ENCODE measurements at places on chromosomes 5 and 9.

DNA sequence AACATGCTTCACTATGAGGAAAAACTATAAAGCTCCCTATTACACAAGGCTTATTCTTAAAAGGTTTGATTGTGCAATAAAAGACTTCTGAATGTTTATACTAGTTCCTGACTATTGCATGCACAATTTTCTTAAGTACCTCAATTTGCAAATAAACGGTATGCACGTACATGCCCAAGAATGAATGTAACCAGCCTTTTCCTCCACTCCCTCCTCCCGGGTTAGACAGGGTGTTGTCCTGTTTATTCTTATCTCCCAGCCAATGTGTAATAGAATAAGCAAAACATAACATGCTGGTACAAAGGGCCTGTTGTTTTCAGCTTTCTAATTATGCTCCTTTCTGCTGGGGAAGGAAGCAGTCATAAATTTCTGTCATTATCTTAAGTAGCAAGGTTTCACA, 79.1 kb downstream of the AOPEP start:
- peak; percentile 28 for DNase-seq

- DNase-seq: no peak
These were observed 190.2 kb upstream of the SNX2 start for GRCh38 chr5:122584411-122585300.

DNA sequence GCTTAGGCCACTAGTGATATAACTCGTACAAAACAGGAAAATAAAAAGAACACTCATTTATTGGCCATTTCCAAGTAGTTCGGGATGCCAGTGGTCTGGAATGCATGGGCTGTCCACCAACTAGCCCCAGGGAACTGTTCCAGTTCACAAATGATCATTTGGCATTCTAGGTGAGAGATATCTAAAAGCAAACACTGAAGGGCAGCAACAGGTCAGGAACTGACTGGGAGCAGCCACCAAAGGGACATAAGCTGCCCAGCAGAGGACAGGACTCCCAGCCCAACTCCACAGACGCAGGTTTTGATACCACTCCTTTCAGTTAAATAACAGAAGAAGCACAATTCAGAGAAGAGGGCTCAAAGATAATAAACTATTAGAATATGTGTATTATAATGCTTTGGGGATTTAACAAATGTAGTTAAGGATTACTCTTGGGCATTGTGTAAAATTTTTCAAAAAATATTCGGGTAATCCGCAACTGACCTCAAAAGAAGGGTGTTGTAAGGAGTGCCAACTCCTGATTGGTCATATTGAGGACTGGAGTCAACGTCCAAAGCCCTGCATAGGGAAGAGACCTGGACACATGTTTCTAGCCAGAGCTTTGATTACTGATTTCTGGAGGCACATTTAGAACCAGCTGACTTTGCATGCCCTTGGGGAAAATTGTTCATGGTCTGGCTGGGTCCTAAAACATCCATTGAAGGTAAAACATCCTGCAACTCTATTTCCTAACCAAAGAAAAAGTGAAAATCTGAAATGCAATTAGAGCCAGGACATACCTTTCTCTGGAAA, 320.0 kb downstream of the DNAH5 start:
- no peak for DNase-seq

DNA sequence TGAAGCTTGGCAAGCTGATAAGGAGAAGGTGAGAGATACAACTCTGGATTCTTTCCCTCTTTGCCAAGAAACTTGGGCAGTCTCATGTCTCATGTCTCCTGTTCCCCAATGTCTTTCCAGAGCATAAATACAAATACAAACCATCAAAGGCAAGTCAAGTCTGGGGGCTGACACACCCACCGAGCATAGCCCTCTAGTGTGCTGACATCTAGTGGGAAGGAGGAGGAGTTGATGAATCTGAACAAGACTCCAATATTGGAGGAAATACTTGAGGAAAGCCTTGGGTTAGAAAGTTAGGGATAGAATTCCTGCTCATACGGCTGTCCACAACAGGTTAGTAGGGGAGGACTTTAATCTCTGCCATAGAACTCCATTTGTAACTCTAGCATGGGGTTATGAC, 8.6 kb downstream of the MLANA start:
- no peak for DNase-seq

DNA sequence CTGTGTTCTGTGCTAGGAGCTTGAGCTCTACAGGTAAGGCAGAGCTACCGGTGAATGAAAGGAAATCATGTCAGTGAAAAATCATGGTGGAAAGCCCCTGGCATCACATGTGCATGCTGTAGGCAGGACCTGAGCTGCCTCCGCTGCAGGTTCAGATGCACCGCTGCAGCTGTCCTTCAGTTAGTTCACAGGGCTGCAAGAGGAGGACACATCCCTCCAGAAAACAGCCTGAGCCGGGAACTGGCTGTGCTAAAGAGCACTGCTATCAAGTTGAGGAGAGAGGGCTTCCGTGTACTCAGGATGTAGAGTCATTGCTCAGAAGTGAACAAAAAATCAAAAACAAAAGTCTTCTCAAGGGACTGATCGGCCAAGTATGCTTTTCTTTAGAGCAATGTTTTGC, 138.6 kb downstream of the ERCC6L2 start:
- DNase-seq: no peak

DNA sequence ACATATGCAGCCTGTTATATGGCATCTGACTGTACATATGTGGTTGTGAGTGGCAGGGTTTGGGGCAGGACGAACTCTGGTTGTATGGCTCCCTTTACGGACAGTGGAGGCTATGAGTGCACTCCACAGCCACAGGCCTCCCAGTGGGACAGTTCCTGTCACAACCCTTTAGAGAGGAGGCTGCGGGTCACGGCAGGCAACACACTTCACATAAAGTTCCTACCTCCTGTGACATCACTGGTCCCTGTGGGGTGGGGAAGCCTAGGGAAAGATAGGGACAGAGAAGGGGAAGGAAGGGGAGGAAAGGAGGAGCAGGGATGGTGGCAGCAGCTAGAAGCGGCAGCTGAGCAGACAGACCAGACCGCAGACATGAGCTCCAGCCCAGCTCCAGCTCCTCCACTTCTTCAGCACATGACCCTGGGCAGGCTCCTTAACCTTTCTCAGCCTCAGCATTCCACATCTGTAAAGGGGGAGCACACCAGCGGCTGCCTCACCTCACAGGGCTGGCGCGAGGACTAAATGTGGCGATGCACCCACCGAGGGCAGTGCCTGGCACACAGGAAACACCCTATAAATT, 27.4 kb upstream of the CORO2A start:
- DNase-seq: no peak

DNA sequence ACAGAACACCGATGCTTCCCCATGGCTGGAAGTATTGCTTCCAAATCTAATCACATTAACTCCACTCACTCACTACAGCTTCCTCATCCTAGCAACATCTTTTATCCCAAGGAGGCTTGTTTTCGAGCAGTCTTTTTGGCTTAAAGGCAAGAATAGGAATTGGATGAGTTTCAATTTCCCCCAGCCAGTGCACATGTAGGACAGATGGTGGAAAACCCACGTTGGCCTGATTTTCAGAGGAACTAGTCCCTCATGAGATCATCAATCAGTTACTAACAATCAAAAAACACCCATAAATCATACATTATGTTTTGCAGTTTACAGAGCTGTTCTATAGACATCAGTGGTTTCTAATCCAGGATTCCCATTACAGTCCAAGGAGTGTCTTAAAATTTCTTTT, 48.5 kb upstream of the AGXT2 start:
- no peak for DNase-seq

DNA sequence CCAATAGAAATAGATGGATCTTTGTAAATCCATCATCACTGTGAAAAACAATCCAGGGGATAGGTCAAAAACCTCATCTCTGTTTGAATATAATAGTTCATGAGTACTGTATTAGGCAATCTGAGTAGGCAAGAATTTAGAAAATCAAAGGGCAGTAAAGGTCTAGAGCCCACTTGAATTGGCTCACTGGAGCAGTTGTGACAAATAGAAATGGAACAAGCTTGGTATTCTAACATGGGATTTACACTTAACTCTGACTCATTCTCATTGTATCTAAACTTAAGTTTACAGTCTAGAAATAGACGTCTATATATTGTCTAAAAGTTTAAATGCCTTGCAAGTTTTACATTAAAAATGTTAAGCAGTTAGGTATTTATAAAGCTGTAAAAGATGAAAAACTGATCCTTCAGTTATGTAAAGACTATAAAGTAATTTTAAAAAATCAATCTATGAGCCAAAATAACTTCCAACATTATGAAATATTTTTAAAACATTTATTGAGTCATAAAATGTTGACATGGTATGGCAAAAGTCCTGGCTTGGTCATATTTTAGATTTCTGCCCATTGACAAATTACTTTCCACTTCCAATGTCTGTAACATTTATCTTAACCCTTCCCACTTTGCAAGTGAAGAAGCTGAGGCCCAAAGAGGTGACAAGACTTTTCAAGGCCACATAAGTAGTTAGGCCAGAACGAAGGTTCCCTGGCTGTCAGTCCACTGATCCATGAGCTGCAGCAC, 203.7 kb upstream of the NREP start:
- DNase-seq: no peak

GRCh38 chr9:129036923-129037766, 719 bp downstream of the MIGA2 start:
- no peak for DNase-seq

- DNase-seq: no peak
These were observed 73.1 kb downstream of the RGS3 start for GRCh38 chr9:113536483-113537228.

GRCh38 chr5:180324601-180324950, 28.6 kb downstream of the GFPT2 start:
- DNase-seq: no peak

DNA sequence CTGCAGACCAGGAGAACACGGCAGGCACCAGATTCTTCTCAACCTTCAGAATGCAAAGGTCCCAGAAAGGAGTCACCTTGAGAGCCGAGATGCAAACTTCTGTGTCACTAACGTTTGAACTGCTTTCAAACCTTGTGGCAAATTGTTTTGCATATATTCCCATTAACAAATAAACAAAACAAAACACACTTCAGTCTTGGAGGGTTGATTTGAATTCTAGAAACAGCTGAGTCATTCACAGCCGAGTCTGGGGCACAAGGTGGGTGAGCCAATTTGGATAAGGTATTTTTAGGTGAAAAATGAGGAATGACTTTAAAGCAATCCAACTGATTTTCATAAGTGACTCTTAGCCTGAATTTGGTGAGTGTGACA, 38.8 kb upstream of the ANKRD33B start:
- DNase-seq: no peak
